NCI-H187 treated with DMSO at 0.1 percent for 48 hours (cell line): ENCODE measurements at places on chromosomes 6 and 20.

- DNase-seq: no peak
These were observed 31.9 kb upstream of the ENPP1 start for GRCh38 chr6:131775886-131776285.

DNA sequence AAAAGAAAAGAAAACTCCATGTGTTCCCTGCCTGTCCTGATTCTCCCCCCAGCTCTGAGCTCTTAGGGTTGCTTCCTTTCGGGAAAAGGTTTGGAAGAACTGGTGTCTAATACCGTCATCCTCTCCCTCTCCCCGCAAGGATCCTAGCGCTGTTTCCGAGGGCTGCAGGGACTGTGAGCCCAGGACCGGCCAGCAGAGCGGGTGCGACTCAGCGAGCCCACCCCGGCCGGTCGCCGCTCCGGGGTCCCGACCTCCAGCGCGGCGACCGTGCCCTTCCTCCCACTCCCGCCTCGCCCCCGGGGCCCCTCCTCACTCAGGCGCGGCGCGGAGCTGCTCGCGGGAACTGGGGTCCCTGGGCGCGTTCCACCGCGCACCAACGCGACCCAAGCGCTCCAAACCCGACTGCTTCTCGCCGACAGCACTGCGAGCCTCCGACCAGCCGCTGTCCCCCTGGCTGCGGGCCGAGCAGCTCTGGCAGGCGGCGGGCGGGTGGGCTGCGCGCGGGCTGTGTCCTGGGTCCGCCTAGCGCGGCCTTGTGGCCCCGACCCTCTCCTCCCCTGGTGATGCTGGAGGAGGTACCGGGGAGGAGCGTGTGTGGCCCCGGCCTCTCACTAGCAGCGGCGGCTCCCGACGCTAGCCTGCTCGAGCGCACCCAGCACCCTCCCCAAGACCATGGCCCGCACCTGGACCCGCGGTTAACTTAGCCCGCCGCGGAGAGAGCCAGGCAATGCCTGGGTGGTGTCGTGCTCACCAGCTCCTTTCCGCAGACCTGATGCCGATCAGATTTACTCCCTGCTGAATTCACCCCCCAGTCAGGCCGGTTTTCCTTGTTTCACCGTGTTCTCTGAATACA is at the start of gene PLA2G7:
PLA2G7 (minus strand) TSS at position 509 of the 853 bp plus-strand sequence. CDS start 12,484 bp downstream, outside the sequence.
- no peak for DNase-seq

GRCh38 chr6:38322138-38322537 is 317.6 kb downstream of the BTBD9 start:
- DNase-seq: no peak

DNA sequence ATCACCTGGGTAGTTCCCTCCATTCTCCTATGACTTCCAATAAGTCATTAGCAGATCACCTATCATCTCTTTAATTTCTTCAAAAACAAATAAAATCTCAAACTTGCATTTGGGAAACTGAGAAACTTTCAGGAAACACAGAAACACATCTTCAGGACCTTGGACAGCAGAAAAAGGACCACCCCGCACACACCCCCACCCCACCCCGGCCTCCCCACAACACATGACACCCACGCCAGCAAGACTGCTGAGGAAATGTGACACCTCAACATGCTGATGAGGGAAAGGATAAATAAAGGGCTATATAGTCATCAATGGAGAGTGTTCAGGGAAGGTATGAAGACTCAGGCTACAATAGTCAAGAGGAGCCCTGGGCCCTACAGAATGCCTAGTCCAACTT is 15.6 kb upstream of the TRIM39 start:
- no peak for DNase-seq

DNA sequence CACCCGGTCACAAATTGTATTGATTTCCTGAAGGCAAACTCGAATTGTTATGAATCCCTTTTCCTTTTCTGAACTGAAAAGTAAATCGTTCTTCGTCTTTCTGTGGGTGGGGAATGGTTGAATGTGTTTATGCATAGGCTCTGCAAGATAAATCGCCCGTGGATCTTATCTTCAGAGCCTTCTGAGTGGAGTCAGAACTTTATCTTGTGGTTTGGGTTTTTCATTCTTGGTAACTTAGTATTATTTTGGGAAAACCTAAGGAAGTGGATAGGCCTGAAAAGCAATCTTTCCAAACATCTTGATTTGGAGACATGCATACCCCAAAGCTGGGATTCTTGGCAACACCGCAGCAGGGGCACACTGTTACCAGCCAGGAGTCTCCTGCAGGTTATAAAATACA is 122.4 kb downstream of the MAP3K7 start:
- DNase-seq: no peak

GRCh38 chr6:110116258-110116657 is 63.2 kb downstream of the WASF1 start:
- DNase-seq: no peak
